ENCODE measurements at places on chromosomes 5 and 9.
A peak's percentile ranks its signal among the peaks of the same experiment; 100 is the strongest.

DNA sequence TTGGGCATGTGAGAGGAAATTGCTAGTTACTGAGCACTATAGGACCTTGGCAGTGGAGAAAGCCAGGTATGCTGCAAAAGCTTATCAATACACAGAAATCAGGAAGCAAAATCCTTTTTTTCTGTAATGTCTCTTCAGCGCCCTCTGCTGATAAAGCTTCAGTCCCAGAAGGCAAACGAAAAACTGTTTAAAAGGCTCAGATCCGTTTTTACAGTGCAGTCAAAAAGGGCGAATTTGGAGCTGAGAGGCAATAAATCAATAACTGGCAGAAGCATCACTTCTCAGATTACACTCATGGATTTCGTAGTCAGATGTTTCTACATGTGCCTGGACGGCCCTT, 1.1 kb upstream of the MAN2A1 start:
- peak; percentile 2 for DNase-seq

DNA sequence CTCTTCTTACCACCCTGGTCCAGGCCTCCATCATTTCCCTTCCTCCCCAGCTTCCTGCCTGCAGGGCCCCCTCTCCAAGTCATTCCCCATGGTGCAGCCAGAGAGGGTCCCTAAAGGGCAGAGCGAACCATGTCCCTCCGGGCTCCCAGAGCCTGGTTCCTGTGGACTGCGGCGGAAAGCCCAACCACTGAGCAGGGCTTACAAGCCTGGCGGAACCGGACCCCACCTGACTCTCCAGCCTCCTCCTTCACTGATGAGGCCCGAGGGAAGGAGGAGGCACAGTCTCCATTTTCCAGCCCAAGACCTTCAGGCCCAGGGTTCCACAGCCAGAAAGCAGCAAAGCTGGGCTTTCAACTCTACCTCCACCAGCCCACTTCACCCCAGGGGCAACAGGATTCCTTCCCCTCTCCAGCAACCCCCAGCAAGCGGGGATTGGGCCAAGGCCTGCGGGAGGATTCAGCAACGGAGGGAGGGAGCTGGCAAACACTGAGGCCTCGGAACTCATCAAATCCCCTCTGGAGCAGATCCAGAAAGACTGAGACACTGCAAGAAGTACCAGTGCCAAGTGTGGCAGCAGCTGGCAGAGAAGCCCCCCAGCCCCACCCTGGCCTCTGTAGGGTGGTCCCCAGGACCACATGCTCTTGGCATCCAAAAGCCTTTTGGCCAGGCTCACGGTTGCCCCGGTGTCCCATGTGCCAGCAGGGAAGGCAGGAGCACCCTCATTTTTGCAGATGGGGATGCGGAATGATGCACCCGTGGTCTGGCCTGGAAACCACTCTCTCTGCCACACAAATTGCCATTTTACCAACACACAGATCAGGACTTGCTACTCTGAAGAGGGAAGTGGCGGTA, 3.1 kb downstream of the FAM163B start:
- no peak for DNase-seq

- no peak for DNase-seq
Measured at GRCh38 chr9:129428864-129429577, 191.9 kb downstream of the C9orf50 start.

GRCh38 chr5:122354293-122354692, 42.3 kb downstream of the SNCAIP start:
- no peak for DNase-seq

- no peak for DNase-seq
Measured at GRCh38 chr5:39201781-39202596, 17.4 kb downstream of the FYB1 start.

GRCh38 chr5:43044181-43044914, 4.2 kb upstream of the ANXA2R start:
- no peak for DNase-seq

DNA sequence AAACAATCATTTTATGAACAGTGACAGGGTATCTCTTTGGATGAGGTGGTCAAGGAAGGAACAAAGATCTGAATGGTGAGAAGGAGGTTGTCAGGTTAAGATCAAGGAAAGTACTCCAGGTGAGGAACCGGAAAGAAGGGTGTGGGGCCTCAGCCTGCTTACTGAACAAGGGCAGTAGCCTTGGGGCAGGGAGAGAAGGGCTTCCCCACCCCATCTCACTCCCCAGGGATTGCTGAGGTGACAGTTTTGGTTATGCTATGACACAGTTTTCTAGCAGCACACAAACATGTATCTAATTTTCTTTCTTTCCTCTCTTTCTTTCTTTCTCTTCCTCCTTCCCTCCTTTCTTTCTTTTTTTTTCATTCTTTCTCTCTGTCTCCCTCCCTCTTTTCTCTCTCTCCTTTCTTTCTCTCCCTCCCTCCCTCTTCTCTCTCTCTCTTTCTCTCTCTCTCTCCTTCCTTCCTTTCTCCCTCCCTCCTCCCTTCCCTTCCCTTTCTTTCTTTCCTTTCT, 4.1 kb upstream of the HDHD3 start:
- DNase-seq, result peak; percentile 47

- DNase-seq, result no peak
Measured at GRCh38 chr5:181005791-181006190, 17.1 kb downstream of the BTNL3 start.

- no peak for DNase-seq
Measured at GRCh38 chr5:111954516-111955395, 197.8 kb upstream of the NREP start.

DNA sequence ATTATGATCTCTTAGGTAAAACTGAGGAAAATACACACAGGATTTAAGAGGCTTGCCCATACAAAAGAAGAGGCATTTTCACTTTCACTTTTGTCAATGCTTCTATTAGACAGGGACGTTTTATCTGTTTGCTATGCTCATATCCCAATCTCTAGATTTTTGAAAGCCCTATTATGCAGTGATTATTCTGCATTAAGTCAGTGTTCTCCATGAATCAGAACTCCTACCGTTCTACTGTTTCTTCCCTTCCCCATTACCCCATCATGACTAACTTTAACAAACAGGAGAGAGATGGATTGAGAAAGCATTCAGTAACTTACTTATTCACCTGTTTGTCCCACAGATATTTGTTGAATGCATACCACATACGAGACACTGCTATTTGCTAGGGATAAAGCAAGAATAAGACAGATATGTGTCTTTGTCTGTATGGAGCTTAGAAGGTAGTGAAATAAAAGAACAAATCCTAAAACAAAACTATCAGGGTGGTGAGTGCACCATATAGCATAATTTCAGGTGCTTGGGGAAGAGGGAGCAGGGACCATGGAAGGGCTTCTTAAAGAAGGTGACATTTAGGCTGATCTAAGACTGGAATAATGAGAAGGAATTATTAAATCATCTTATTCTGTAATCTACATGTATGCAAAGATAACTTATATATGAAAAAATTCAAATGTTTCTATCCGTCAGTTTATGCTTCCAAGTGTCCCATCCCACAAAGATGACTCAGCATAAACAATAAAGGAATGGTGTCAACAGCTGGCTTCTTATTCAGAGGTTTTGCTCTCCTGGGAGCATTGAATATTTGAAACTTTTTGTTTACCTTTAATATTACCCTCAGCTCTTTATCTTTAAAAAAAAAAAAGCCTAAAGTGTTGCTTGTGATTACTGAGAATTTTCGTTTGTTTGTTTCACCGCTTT, 328.1 kb downstream of the HINT1 start:
- DNase-seq, result peak; percentile 12

GRCh38 chr5:129361441-129362025, 98.6 kb upstream of the ADAMTS19 start:
- DNase-seq, result no peak

- no peak for DNase-seq
Measured at GRCh38 chr5:133323494-133324457, 272.0 kb downstream of the HSPA4 start.

DNA sequence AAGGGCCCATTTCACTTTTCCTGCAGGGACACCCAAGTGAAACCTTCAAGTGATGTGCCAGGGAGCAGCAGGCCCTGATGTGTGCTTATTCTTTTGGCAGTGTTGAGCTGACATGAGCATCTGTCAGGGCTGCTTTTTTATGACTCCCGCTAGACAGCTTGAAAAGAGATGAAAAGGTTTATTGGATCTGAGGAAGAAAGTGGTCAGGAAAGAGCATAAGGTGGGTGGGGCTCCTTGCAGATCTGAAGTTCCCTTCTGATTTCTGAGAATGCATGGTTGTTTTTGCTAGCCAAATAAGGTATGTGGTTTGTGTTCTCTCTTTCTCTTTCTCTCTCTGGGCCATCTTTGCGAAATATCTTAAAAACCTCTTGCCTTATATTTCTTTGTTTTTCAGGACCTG, 316.1 kb downstream of the DMRT2 start:
- DNase-seq, result no peak

DNA sequence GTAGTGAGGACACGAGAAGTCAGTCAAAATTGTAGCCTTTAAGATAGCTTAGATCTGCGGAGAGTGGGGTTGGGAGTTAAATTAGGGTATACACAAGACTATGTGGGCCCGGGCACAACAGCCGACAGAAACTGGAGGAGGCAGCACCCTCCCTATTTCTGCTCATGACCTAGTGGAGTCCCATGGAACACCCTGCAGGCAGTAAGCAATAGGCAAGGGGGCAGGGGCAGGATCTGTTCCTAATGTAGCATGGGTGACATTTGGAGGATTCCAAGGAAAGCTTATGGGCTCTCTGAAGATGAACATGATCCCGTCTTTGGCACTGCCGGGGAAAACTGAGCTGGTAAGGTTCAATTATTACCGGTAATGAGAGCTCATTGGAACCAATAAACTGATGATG, 67.0 kb downstream of the FEM1C start:
- no peak for DNase-seq

GRCh38 chr9:120892748-120893610, 16.0 kb upstream of the PHF19 start:
- no peak for DNase-seq

DNA sequence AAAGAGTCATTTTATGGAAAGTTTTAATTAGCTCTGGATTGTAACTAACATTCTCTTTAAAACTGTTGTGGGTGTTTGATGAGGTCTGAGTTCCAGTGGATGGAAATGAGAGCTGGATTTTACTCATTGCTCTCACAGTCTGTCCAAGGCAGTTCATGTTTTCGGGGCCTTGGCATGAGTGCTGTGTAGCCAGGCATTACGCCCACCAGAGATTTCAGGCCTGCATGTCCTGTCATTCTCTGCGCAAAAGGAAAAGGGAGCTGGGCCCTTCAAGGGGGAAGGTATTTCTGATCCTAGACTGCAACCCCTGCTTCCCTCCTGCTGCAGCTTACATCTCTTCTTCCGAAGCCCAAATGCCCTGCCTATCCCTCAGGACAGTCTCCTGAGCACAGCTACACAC, 499.6 kb upstream of the TRPC7 start:
- DNase-seq, result no peak

GRCh38 chr5:94992325-94992724, 292.6 kb downstream of the MCTP1 start:
- no peak for DNase-seq

DNA sequence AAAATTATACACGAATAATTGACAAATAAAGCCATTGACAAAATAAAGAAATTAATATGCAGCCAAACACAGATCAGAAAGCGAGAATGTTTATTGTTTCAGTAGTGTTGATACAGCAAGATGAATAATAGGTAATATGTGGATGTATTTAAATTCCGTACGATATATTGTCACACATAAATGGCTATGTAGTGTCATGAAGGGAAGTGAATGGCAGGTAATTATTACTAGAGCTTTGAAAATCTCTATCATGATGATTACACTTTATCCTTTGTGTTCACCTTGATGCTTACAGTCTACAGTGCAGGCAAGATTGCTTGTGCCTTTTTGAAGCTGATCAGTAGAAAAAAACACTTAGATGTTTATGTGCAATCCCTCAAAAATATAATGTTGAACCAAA, 23.3 kb upstream of the CDH10 start:
- DNase-seq, result no peak

DNA sequence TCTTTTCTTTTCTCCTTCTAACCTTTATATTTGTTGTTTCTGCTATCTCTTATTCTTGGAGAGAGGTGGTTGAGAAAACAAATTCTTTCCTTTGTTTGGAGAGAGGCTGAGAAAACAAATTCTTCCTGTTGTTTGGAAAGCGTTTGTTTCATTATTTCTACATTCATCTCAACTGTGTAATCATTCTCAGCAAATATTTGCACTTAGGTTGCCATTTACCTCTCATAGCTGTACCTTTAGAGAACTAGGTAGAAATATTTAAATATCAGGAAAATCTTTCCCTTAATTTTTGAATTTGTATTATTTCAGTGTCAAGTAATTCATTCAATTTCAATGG, 1824.4 kb upstream of the CDH9 start:
- DNase-seq, result no peak

DNA sequence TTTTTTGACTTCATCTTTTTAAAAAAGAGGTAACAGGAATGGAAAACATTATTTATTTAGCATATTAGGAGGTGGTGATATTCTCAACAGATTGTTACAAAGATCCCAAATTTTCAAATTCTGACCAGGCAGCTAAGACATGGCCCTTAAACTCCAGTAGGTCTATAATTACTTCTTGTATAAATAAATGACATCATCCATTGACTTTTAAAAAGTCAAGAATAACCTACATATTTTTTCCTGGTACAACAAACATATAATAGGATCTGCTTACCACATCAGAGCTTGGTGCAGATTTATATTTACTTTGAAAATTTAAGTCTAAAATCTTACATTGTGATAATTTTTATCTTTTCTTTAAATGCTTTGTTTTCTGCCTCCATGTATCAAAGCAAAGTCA, 92.2 kb upstream of the TRPM3 start:
- DNase-seq, result no peak

DNA sequence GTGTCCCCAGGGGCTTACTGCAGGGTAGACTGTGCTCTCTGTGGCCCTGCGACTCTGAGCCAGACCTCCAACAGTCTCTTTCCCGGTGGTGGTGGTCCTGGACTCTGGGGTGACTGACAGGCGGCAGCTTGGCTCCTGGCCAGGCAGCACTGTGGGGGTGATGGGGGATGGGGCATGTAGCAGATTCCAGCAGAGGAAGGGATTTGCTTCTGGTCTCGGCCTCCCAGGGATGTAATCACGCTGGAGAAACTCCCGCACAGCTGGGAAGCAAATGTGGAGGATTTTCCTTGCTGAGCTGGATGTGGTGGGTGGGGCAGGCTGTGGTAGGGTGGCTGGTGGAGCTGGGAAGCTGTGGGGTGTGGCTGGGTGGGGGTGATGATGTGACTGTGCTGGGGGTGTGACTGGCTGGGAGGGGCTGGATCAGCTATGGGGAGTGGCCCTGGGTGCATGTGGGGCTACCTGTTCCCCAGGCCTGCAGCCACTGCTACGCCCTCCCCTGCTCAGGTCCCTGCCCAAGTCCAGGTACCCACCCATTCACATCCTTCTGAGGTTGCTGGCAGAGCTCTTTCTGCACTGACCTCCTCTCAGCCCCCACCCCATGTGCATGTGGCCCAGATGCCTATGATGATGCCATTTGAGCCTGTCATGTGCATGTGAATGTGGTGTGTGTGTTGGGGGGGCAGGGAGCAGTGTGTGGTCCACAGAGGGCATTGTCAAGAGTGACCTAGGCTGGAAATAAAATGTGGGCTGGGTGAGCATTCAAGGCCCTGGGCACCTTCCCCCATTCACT, 3.8 kb downstream of the NDST1 start:
- no peak for DNase-seq

DNA sequence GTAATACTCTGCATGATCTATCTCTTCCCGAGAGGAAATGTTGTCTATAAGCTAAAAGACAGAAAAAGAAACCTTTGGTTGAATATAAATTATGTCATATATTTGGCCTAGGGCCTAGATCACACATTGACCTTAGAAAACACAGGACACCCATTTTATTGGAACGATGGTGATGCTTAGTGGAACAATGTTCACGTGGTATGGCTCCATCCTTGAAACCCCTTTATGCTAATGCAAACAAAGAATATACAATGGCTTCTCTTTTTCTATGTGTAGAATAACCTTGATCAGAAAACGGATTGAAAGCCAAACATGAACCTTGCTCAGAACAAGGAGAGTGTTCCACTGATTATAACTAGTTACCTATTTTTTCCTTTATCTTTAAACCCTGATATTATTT, 24.5 kb downstream of the MRPS27 start:
- no peak for DNase-seq
